ENCODE measurements at places on chromosomes 7 and 10. TPM values are rescaled to one million over a fixed set of nuclear protein-coding genes. Genes with fewer than 3 reads are reported as not detected.

STAG3 gene
- total RNA-seq = 0.36 TPM

- H3K4me1 ChIP-seq = no peaks in the 10 kb centered on the region
- H3K4me3 ChIP-seq = no peak overlapping the region
- H3K27me3 ChIP-seq = no peaks in the 10 kb centered on the region
- H3K36me3 ChIP-seq = no peaks in the 10 kb centered on the region
- DNase-seq = no peak
- H3K27ac ChIP-seq = no peak overlapping the region
Measured at GRCh38 chr7:42763137-42763551, 148.7 kb downstream of the C7orf25 start.

TCAF1 gene
- total RNA-seq = 90.8 TPM

DNA sequence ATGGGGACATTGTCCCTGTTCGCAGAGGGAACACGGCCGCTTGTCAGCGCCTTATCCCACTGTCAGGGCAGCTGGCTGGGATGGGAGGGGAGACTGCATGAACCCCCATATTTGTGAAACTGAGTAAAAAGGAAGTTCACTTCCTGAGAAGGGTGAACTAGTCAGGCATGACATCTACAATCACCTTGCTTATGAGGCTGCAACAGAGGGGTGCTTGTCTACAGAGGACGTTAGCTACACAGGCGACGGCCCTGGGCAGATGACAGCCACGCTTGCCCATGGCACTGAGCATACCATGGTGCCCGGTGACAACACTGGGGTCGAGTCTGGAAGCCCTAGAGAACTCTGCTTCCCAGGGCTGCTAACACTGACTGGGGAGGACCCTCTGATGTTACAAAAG, 46.0 kb upstream of the KDM7A start:
- no peak overlapping the region for H3K27ac ChIP-seq
- H3K4me1 ChIP-seq = no peaks in the 10 kb centered on the region
- H3K27me3 ChIP-seq = peaks cover 13% of the 10 kb centered on the region
- H3K36me3 ChIP-seq = no peaks in the 10 kb centered on the region
- no peak for DNase-seq

SPDYE6 gene
- total RNA-seq = not detected

GRCh38 chr7:144057954-144058353, 9.2 kb downstream of the OR2A5 start:
- DNase-seq = no peak
- no peak overlapping the region for H3K27ac ChIP-seq
- H3K36me3 ChIP-seq = no peaks in the 10 kb centered on the region
- no peaks in the 10 kb centered on the region for H3K27me3 ChIP-seq
- no peak overlapping the region for H3K4me3 ChIP-seq
- H3K4me1 ChIP-seq = no peaks in the 10 kb centered on the region

DNA sequence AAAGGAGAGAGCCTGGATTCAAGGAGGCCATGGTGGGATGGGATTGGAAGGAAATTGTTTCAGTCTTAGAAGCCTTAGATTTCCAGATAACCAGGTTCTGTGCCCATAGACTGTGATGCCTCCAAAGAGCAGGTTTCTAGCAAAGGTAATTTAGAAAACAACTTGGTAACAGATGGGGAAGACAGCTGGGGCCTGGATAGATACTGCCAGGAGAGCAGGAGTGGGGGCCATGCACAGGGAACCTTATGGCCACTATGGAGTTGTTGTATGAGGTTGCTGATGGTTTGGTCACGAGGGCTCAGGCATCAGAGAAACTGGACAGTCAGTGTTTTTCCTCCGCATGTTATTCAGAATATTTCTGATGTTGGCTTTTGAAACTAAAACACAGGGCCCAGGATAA, 901.9 kb downstream of the LRMDA start:
- H3K4me1 ChIP-seq = peaks cover 9% of the 10 kb centered on the region
- no peak overlapping the region for H3K27ac ChIP-seq
- no peak overlapping the region for H3K4me3 ChIP-seq
- DNase-seq = no peak

GRCh38 chr7:6590645-6591110, 857 bp downstream of the INTS15 start:
- peak overlapping the region; percentile 86 for H3K4me3 ChIP-seq
- no peak overlapping the region for H3K27ac ChIP-seq
- H3K27me3 ChIP-seq = no peaks in the 10 kb centered on the region
- peaks cover 10% of the 10 kb centered on the region for H3K36me3 ChIP-seq
- H3K4me1 ChIP-seq = peaks cover 12% of the 10 kb centered on the region
- DNase-seq = no peak

GRCh38 chr7:77399816-77400215, 16.3 kb downstream of the GSAP start:
- no peaks in the 10 kb centered on the region for H3K27me3 ChIP-seq
- no peak overlapping the region for H3K4me3 ChIP-seq
- no peak for DNase-seq
- H3K27ac ChIP-seq = no peak overlapping the region

- no peaks in the 10 kb centered on the region for H3K36me3 ChIP-seq
- H3K4me1 ChIP-seq = no peaks in the 10 kb centered on the region
- no peak overlapping the region for H3K27ac ChIP-seq
- no peak for DNase-seq
- H3K4me3 ChIP-seq = no peak overlapping the region
- no peaks in the 10 kb centered on the region for H3K27me3 ChIP-seq
Measured at GRCh38 chr10:121607310-121608055, 9.2 kb upstream of the FGFR2 start.

TLL2 gene
- total RNA-seq = 7.6 TPM

GRCh38 chr10:44510379-44511115, 125.7 kb upstream of the CXCL12 start:
- no peak overlapping the region for H3K4me3 ChIP-seq
- no peaks in the 10 kb centered on the region for H3K36me3 ChIP-seq
- H3K27ac ChIP-seq = peak overlapping the region; percentile 59
- DNase-seq = peak; percentile 91

All from astrocyte (in vitro differentiated cells and primary cell).